ENCODE measurements at places on chromosomes 16 and 17.

DNA sequence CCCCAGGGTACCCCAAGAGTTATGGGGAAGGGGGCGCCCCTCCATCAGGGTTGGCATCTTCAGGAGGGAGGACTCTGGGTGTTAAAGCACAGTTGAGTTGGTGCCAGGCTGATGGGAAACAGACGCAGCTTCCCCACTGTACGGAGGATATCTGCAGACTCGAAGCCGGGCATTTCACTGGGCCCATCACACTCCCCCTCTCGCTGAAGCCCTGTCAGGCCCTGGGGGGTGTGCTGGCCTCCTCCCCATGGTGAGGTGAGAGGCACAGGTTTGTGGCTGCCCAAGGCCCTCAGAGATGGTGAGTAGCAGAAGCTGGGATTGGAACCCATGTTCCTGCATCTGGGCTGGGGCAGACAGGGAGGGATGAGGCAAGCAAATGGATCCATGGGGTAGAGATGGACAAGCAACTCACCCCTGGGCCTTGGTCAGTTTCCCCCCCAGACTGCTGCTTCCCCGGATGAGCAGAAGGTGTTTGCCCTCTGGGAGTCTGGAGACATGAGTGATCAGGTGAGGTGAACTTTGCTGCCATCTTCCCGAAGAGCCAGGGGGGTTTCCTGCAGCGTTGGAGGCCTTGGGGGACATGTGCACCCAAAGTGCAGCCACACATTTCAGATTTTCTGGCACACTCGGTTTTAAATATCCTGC lies 31.0 kb downstream of the POLR3E start:
- DNase-seq, result no peak

- no peak for DNase-seq
Measured at GRCh38 chr16:81896902-81897301, 114.4 kb downstream of the SDR42E1 start.

GRCh38 chr17:67082107-67082506 lies 37.8 kb downstream of the CACNG1 start:
- no peak for DNase-seq

DNA sequence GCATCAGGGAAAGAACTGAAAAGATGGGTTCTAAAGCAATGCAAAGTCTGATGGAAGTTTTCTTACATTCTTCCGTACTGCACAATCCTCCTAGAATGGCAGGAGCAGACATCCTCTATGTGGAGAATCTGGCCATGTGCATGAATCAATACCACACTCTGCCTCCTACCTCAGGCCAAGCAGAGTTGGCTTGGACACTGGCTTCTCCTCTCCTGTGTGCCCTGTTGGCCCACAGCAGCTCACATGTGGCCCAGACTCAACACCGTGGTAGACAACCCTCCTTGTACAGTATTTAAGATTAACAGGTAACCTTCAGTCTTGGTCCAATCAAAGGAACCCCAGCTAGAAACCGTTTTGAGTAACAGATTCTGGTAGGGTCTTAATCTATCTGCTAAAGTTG lies 101.9 kb downstream of the ZFHX3 start:
- DNase-seq, result no peak

GRCh38 chr17:55527540-55528118 lies 16.4 kb upstream of the SMIM36 start:
- DNase-seq, result peak; percentile 43

DNA sequence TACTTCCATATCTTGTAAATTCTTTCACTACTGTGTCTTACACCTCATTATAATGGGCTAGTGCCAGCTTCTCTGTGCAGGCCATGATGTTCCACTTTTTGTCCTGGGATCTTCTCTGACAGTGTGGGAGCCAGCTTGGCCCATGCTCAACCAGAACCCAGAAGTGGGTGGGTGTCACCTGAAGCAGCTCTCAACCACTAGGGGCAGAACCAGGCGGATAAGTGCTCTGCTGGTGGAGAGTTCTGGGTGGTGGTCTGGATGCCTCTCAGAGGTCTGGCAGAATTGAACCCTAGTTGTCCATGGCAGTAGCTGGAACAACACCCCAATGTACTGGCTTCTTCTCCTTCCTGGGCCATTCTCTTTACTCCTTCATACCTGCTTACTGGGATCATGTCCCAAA lies 254.1 kb upstream of the N4BP1 start:
- no peak for DNase-seq

- DNase-seq, result no peak
Measured at GRCh38 chr17:47620503-47621245, 29.0 kb upstream of the KPNB1 start.

- no peak for DNase-seq
Measured at GRCh38 chr16:48614759-48615158, 4.8 kb upstream of the N4BP1 start.

DNA sequence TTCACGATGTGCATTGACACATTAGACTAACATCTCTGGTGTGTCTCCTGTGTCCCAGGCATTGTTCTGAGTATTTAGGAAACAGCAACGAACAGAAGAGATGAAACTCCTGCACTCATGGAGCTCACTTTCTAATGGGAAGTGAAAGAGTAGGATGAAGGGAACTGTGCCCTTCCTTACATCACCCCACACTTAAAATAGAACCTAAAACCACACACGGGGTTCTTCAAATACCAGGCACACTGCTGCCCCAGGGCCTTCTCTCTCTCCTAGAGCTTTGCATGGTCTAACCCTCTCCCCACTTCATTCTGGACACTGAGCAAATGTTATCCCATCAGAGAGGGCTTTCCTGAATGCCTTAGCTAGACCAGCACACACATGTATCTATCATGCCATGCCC lies 33.7 kb downstream of the TRIM25 start:
- DNase-seq, result no peak

DNA sequence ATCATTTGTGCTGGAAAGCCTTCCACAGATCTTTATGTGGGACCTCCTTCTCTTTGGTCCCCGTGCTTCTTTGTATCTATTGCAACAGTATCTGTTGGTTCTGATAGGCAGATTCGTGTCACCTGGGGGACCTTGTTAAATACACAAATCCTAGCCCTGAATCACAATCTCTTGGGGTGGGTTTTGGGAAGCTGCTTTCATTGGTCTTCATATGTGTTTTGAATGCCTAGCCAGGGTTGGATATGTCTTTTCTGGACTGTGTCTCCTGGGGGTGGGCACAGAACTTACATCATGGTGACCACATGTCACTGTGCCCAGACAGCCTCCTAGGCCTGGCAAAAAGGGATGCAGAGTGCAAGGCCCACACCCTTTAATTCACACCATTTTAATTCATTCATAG lies 81.0 kb upstream of the HNF1B start:
- no peak for DNase-seq

GRCh38 chr16:7398536-7398935 lies 65.9 kb downstream of the RBFOX1 start:
- no peak for DNase-seq

- DNase-seq, result no peak
Measured at GRCh38 chr17:27567563-27567859, 63.5 kb upstream of the LGALS9 start.

DNA sequence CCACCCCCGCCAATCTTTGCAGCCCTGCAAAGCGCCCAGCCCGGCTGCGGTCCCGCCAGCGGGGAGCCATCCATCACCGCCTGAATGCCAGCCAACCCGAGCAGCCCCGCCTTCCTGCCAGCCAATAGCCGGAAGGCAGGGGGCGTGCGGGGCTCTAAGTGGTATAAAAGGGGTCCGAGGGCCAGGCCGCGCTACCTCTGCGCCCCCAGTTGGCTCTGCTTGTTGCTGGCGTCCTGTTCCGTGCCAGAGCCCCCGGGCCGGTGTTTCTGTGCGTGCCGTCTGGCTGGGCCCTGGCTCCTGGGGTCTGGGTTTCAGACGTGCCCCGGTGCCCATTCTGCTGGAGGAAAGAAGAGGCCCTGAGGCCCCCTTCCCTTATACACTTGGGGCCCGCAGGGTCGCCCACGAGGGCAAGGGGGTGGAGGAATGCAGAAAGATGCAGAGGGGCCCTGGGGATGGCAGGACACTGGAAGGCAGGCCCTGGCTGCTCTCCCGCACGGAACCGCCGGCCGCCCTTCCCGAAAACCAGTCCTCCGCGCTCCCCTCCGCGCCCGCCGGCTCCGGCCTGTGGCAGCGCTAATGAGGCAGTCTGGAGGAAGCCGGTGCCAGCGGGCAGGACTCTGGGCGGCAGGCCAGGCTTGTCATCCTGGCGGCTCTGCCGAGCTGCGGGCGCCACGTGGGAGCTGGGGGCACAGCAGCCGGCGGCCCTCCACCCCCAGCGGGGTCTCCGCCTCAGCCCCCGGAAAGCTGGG lies 14.0 kb downstream of the COPZ2 start:
- DNase-seq, result peak; percentile 88
